NCI-H1694 treated with DMSO at 0.1 percent for 48 hours (cell line): ENCODE measurements at places on chromosomes 7 and 10.

GRCh38 chr10:71878327-71879034 lies 27.4 kb upstream of the PSAP start:
- no peak for DNase-seq

- DNase-seq: no peak
Measured at GRCh38 chr10:44476409-44477045, 91.6 kb upstream of the CXCL12 start.

- no peak for DNase-seq
Measured at GRCh38 chr7:42744746-42745145, 167.1 kb downstream of the C7orf25 start.

GRCh38 chr10:124597846-124598165 lies 136.2 kb downstream of the LHPP start:
- no peak for DNase-seq

- no peak for DNase-seq
Measured at GRCh38 chr7:24827589-24827988, 70.3 kb upstream of the GSDME start.

GRCh38 chr7:55265836-55266642 lies 99.1 kb upstream of the LANCL2 start:
- DNase-seq: no peak

DNA sequence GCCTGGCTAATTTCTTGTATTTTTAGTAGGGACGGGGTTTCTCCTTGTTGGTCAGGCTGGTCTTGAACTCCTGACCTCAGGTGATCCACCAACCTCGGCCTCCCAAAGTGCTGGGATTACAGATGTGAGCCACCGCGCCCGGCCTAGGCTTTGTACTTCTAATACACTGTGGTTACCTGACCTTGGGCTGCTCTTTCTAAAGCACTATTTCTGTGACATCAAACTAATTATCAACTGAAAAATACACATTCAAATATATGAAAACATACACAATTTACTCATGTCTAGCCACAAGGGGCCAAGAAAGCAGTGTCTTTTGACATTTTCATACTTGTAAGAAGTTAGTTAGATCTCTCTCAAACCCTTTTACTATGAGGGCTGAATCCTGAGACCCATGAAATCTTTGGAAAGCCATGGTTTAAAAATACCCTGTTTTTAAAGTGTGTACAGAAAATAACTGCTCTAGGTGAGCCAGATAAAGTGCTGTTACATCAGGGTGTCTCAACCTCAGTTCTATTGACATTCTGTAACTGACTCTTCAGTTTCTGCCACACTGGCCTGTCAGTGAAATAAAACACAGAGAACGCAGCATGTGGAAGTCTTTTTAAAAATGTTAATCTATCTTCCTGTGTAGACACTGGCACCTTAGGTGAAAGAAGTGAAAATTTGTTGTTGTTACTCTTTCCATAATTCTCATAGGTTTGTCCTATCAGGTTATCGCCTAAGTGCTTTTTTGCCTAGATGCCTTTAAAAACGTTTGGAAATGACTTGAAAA lies 58.8 kb downstream of the CREM start:
- DNase-seq: no peak

- no peak for DNase-seq
Measured at GRCh38 chr10:6202098-6202683, 541 bp upstream of the PFKFB3 start.

DNA sequence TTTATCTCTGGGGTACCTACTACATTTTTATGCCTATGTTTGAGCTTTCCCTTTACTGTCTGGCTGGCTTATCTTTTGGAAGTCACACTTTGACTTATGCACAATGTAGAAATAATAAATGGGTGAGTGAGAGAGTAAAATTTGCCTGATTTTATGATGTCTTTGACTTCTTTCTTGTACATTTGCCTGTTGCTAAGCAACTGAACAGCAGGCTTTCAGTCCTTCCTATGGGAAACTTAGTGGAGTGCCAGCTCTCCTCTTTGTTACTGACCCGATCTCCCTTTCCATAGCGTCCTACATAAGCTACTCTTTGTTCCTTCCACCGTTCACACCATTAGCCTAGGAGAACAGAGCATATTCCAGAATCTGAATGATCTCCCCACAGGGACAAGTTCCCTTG lies 4.2 kb downstream of the TAS2R60 start:
- DNase-seq: no peak

DNA sequence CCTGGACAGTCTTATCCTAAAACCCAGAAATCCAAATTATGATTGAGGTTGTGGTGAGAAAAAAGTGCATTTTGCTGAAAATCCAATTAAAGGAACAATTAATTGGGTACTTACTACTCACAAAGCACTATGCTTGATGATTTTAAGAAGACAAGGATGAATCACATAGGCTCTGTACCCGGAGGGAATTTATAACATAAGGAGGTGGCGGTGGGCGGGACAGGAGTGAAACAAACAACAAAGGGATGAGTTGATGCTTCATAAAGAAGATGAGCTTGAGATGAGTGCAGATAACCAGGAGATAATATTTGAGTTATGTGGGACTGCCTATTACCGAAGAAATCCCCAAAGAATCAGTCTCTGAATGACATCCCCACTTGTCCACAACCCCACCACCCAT lies 171.1 kb upstream of the FZD8 start:
- no peak for DNase-seq

DNA sequence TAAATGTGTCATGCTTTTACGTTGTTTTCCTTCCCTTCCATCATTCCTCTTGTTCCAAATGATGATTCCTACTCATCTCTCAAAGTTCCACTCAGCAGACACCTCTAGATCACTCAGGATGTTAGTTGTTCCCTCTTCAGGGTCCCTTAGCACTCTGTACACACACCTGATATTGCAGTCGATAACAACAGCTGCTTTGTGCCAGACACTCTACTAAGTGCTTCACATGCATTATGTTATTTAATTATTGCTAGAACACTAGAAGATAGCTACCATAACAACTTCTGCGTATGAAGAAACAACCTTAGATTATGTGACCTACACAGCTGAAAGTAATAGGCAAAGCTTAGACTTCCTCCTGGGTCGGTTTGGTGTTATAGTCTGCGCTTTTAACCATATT lies 29.6 kb downstream of the PCBD1 start:
- DNase-seq: no peak

DNA sequence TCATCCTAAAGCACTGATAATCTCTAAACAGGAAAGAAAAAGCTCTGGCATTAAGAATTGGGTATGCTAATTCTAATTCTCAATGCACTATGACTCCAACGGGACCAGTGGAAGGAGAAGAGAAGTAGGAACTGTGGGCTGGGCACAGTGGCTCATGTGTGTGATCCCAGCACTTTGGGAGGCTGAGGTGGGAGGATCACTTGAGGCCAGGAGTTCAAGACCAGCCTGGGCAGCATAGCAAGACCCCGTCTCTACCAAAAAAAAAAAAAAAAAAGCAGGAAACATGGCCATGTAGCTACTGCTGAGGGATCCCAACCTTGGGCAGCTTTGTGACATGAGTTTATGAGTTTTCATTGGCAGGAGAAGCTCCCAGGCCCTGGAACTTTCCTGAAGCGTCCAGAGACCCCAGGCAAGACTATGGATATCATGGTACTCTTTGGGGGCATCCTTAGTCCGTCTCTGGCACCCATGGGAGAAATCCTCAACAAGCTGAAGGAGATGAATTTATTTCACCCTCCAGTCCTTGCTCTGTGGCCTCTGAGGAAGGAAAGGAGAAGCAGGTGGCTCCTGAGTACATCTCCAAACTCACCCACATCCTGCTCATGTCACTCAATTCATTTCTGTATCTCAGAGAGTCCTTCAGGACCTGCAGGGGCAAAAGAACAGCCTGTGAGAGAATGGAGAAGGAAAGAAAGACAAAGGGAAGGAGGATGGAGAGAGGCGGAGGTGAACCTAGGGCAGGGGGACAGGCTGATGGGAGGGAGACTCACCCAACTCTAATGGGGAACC lies 99.5 kb downstream of the SPDYE5 start:
- no peak for DNase-seq

GRCh38 chr10:63766745-63767137 lies 245.5 kb downstream of the REEP3 start:
- no peak for DNase-seq
